Skin of body (tissue), 3 donors: ENCODE measurements at places on chromosomes 3 and 15.

GRCh38 chr3:31974964-31975363 lies 6.1 kb downstream of the OSBPL10 start:
- DNase-seq, result peak; percentile 55

- no peak for DNase-seq
Measured at GRCh38 chr3:37556789-37557301, 304.8 kb upstream of the CTDSPL start.

GRCh38 chr3:45593708-45594601 lies 596 bp upstream of the LIMD1 start:
- DNase-seq, result peak; percentile 21

DNA sequence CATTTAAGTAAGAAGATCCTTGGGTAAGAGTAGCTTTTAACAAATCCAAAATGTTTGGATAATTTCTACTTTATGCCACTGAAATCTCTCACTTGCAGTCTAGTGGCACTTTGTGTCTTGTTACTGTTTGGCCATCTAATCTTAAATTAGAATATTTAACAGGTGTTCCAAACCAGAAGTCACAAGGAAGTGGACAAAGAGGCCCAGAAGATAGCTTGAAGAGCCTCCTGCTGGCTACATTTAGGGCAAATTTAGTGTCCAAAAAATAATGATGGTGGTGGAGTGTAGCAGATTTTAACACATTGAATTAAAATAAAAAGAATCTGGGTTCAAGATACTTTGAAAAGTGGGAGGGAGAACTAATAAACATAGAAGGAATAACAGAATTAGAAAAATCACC lies 172.2 kb downstream of the GHSR start:
- no peak for DNase-seq

DNA sequence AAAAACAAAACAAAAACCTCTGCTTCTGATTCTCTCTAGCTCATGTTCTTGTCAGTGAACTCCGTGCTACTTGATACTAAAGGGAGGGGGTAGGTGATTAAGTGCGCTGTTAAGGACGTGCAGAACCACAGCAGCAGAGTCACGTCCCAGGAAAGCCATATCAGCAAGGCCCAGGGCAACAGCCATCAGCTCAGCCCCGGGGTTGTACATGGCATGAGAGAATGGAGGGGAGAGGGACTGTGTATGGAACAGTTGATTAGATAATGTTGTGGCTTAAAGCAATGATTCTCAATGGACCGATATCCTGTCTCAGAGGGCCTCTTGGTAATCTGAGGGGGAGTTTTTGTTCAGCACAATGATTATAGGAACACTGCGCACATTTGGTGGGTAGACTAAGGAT lies 27.6 kb downstream of the C2CD4A start:
- no peak for DNase-seq

DNA sequence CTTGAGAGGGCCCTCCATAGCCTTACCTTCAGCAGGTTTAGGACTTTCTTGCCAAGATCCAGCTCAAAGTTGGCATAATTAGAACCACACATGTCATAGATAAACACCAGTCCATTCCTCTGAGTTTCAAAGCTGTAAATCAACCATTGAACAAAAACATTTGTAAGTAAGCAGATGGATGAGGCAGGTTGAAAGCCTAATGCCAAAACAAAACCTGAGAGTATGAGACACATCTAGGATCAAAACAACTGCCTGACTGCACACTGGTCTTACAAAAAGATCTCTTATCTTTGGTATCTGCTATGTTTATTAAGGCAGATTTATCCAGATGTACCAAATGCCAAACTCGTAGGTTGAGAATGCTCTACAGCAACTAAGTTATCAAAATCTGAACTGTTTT lies 61.9 kb downstream of the PTPN9 start:
- DNase-seq, result no peak

- no peak for DNase-seq
Measured at GRCh38 chr15:88480981-88481380, 13.5 kb downstream of the MRPS11 start.

DNA sequence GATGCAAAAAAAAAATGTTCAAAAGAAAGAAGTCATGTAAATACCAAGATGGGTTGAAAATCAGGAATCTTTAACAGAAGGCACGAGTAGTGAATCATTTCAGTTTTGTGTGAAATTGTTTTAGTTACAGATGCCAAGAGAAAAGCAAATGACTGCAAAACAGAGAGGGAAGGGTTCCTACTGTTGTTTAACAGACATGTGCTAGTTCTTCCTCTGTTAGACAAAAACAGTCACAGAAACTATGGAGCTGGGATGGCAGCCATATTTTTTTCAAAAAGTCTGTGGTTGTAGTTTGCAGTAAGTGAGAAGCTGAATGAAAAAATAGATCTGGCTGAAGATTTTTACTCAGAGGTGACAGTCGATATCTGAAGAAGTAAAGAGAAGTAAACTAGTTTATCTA lies 511.9 kb downstream of the ZIC1 start:
- DNase-seq, result peak; percentile 57

GRCh38 chr15:29140475-29141307 lies 128.9 kb downstream of the NSMCE3 start:
- DNase-seq, result peak; percentile 18

DNA sequence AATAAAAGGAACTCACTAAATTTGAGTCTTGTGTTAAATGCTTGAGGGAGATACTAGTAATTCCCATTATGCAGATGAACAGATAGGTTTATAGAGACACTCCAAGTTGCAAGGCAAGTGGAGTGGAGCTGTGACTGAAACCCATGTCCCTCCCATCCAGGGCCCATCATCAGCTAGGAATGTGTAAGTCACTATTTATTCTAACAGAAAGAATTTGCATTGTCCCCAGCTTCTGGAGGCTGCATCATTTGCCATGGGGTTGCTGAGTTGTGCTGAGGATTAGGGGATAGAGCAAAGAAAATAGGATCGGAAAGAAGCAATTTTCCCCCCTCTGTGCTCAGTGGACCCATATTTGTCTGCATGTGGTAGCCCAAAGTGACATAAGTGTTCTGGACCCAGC lies 197.4 kb upstream of the RGMA start:
- DNase-seq, result peak; percentile 23

DNA sequence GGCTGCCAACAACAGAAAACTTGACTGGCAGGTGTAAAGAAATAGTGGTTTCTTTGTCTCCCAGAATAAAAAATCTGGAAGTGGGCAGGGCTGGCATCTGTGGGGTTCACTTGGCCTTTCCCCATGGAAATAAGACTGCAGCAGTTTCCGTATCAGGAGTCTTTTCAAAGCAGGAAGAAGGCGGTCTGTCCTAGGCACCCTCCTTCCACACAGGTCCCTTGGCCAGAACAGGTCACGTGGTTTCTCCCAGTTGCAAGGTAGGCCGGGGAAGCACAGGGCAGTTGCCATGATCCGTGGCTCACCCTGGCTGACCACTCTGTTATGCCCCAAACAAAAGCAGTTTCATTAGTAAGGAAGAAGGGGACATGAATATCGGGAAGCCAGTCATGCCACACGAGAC lies 45.4 kb downstream of the ZDHHC19 start:
- no peak for DNase-seq

GRCh38 chr3:31955581-31955980 lies 25.5 kb downstream of the OSBPL10 start:
- no peak for DNase-seq

- DNase-seq, result no peak
Measured at GRCh38 chr15:78175330-78175729, 26.2 kb downstream of the IDH3A start.

- DNase-seq, result no peak
Measured at GRCh38 chr3:112304611-112305010, 10.6 kb upstream of the SLC9C1 start.

GRCh38 chr3:139572847-139573672 lies 33.5 kb upstream of the RBP1 start:
- no peak for DNase-seq

DNA sequence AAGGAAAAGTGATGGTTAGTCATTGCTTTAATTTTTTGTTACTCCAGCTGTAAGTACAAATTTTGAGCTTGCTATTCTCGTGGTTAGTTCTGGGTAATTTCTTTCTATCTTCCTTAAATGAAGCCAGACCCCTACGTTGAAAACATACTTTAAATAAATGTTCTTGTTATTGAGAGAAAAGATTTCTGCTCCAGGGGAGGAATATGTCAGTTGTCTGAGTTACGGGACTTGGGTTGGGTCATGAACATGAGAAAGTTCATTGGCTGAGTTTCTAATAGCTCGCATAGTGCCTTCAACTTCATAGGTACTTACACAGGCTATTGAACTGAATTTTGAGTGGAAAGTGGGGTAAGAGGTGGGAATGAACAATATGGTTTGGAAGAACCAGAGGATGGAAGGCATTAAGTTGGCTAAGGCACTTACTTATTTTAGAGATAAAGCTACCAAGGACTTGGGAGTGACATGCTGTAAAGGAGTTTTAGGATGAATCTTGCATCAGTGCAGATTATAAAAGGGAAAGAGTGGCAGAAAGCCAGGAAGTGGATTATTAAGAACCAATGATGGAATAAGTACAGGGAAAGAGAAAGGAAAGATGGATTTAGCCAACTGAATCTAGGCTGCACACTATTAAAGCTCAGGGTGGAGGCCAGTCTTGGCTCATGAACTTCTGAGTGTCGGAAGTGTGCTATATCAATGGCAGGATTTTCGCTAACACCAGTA lies 1.4 kb downstream of the RPSA start:
- DNase-seq, result no peak

DNA sequence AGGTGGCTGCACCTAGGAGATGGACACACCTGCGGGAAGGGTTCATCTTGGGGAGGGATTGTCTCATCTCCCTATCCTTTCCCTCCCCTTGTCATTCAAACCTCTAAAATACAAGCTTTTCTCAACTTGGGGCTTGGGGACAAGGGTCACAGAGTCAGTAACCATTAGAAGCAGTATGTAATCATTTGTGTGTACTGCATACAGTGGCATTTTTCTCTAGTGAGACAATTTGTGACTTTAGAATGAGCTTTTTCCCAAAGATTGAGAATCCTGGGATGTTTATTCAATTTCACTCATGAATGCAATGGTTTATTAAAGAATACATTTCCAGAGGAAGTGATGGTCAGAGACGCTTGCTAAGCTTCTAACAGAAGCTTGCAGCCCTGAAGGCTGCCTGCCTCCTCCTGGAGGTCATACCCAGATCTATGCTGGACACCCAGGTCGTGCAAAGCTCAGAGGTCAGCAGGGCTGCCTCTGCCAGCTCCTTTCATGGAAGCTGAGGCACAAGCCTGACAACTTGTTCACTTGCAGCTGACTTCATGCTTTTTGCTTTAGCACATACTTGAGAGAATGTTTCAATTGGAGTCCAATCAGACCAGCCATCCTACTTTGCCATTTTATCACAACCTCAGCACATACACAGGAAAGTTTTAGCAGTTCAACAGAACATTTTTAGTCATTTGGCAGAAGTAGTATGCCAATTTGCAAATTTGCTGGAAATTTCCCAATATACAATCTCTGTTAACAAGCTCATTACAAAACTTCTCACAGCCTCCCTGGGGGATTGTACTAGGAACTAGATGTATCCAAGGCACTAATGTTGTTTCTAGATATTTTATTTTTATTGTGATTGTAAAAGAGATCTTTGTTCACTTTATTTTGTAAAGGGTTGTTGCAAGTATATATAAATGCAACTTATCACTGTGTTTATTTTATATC lies 25.6 kb upstream of the ALDH1L1 start:
- no peak for DNase-seq

GRCh38 chr15:31869686-31870307 lies 160.5 kb upstream of the CHRNA7 start:
- no peak for DNase-seq

GRCh38 chr3:94156626-94157025 lies 93.8 kb downstream of the NSUN3 start:
- no peak for DNase-seq

GRCh38 chr3:163924600-163924999 lies 1153.7 kb downstream of the SI start:
- DNase-seq, result no peak

- peak; percentile 32 for DNase-seq
Measured at GRCh38 chr3:197139586-197139985, 110.0 kb upstream of the MELTF start.

DNA sequence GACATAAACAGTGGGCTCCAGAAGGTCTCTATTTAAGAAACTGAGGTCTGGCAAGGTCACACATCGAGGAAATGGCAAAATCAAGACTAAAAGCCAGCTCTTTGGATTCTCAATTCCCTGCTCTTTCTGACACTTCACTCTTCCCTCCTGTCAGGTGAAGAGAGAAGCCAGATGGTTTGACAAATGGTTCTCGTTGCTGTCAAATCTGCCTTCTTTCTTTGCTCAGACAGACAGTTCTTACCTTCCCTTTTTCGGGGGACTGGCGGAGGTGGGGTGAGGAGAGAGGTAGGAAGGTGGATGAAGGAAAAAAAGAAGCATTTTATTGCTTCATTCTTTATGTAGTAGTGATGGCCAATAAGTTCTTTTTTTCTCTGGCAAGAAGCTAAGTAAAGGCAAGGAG lies 133.4 kb downstream of the LPP start:
- no peak for DNase-seq

- no peak for DNase-seq
Measured at GRCh38 chr3:182469086-182469485, 324.2 kb upstream of the ATP11B start.

DNA sequence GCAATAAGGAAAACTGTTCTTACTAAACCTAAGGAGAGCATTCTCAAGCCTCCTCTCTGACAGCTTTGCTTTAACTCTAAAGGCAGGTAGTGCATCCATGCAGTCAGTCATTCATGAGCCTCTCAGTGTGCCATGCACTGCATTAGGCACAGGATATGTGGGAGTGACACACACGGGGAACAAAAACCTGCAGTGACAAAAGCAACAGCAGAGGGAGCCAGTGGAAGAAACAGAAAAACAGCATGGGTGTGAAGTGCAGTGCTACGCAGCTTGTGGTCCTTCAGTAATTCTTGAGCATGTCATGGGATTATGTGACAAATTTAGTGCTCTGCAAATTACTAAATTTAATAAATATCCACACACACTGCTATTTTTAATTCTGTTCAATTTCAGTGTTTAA lies 230.7 kb downstream of the BBX start:
- peak; percentile 33 for DNase-seq

DNA sequence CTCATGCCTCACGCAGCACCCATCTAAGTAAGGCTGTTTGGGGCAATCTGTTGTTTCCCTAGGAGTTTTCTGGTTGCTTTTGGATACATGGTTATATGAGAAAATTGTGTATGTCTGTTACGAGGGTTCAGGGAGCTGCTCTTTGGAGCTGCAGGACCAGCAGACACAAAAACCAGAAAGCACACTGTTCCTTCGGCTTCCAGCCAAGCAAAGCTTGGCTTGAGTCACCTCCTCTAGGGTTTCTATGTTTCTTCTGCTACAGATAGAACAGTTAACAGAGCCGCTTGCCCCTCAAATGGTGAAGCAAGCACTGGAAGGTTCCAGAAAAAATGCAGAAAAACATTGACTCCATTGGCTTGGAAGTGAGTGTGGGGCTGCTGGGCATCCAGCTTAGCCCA lies 49.2 kb upstream of the CTDSPL start:
- no peak for DNase-seq

GRCh38 chr15:45026651-45027190 lies 3.7 kb downstream of the SORD start:
- no peak for DNase-seq

- no peak for DNase-seq
Measured at GRCh38 chr15:78663703-78664102, 22.7 kb upstream of the CHRNB4 start.

DNA sequence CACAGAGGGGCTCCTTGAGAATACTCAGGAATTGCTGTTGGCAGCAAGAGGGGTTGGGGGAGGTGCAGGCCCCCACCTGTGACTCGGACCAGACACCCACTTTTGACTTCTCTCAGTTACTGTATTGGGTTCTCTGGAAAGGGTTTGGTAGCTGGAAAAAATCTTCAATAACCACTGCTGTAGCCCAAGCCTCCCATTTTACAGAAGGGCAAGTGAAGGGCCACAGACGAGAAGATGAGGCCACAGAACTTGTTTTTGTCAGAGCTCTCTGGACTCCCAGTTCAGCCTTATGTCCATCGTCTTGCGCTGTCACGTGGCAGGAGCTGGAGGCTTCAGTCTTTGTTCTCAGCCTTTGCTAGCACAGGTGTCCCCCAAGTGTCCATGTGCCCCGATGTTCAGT lies 12.7 kb upstream of the TATDN2 start:
- no peak for DNase-seq
